ENCODE measurements at places on chromosomes 7 and 10.

- DNase-seq: no peak
These were observed 68.4 kb downstream of the CDHR3 start for GRCh38 chr7:106031300-106032035.

- no peak for DNase-seq
These were observed 4.4 kb upstream of the SMIM30 start for GRCh38 chr7:113122744-113123143.

GRCh38 chr10:55233090-55233489 lies 432.1 kb upstream of the PCDH15 start:
- no peak for DNase-seq

- DNase-seq: no peak
These were observed 5.1 kb upstream of the BAZ1B start for GRCh38 chr7:73526896-73527821.

GRCh38 chr10:31393844-31394243 lies 74.8 kb downstream of the ZEB1 start:
- no peak for DNase-seq

DNA sequence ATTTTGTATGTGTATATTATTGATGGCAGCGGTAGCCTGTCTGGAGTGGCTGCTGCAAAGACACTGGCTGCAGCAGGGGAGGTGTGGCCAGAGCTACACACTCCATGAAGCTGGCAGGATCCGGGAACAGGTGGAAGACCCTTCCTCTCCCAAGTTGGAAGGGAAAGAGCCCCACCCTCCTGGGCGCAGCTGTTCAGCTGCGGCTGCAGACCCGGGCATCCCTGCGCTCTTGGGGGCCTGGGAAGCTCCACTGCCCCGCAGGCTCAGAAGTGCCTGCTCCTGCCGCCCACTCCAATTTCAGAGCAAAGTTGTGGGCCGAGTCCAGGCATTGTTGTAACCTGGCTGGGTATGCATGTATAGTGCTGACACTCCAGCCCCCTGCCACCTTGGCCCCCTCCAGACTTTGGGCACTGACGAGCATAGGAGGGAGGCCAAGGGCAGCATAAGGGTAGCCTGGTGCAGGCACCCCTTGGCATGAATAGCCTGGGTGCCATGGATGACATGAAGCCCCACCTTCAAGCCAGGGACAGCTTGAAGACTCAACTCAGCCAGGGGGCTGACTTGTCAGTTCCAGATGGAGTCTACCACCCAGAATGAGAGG lies 90.7 kb upstream of the TMEM168 start:
- no peak for DNase-seq

- DNase-seq: no peak
These were observed 148.0 kb upstream of the ANK3 start for GRCh38 chr10:60537697-60538096.

GRCh38 chr10:71771821-71772617 lies 1.3 kb downstream of the VSIR start:
- peak; percentile 39 for DNase-seq

All from BJ (cell line).